GM23338 (cell line): ENCODE measurements at places on chromosomes 6 and 20. TPM values are rescaled to one million over a fixed set of nuclear protein-coding genes. Genes with fewer than 3 reads are reported as not detected.

DNA sequence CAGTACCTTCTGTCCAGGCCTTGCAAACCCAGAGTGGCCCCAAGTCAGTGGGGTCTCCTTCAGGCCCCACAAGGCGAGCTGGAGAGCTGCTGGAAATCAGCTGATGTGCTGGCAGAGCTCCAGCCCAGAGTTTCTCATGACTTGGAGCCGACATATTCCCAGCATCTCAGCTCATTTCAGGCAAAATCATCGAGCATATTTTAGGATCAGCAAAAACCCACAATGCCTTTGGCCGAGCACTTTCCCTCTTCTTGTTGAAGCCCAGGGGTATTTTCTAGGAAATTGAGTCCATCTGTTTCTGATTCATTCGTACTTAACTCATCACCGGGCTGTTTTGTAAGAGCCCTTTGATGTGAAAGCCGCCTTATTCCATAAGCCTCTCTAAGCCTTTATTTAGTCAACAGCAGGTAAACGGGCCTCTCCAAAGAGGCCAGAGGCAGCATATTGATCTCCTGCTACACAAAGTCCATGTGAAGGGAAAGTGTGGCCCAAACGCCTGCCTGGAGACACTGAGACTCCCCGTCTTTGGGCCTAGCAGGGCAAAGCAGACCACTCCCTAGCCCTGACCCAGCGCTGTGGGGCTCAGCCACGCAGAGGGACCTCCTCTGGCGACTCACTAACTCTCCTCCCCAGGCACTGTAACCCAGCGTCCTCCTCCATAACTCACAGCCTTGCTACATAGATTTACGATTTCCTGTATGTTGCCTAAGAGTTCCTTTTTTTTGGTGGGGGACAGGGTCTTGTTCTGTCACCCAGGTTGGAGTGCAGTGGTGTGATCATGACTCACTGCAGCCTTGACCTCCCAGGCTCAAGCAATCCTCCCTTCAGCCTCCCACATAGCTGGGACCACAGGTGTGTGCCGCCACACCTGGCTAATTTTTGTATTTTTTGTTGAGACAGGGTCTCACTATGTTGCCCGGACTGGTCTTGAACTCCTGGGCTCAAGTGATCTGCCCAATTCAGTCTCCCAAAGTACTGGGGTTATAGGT, 12.1 kb upstream of the C20orf203 start:
- no peak for DNase-seq

DNA sequence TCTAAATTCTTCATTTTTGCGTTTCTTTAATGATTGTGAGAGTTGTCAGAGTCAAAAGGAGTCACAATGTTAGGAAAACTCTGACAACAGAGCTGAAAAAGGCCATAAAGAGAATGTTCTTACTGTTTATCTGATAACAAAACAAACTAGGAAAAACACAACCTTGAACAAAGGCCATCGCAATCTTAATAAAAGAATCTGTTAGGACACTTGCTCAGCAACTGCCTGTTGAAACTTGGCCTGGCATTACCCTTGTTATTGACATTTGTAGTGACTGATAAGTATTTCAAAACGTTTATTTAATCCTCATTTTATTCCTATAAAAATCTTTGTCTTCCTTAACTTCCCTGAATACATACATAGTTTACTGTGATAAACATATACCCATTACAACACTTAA, 15.7 kb downstream of the GSTA1 start:
- DNase-seq = no peak

Gene SLC12A5
- 0.35 and 3.5 TPM in 2 replicates for total RNA-seq

Gene CGA
- total RNA-seq = not detected in 2 replicates

DNA sequence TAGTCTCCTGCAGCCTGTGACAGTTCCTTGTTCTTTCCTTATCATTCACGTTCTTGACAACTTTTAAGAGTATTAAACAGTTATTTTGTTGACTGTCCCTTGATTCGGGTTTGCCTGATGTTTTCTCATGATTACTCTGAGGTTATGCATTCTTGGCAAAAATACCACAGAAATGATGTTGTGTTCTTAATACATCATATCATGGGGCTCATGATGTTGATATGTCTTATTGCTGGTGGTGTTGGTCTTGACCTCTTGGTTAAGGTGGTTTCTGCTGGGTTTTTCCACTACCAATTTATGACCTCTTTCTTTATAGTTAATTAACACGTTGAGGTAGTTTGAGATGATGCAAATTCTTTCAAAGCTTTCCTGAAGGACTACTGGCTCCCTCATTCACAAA, 59.1 kb downstream of the ZHX3 start:
- no peak for DNase-seq

DNA sequence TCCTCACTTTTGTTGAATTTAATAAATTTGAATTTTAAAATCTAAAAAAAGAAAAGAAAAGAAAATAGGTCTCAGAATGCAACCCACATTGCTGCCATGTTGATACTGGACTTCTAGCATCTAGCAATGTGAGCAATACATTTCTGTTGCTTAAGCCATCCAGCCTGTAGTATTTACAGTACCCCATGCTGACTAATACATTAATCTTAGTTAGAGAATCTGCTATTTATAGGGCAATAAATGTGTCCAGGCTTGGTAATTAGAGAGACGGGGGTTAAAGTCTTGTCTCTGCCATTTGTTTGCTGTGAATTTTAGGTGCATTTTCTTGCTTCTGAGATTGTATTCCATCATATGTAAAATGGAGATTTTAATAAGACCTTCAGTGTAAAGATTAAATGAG, 471.3 kb downstream of the DHX35 start:
- DNase-seq = no peak

Gene TCEA2
- 15.0 and 21.0 TPM in 2 replicates for total RNA-seq

Gene PROKR2
- 2.1 and 5.9 TPM in 2 replicates for total RNA-seq

GRCh38 chr20:31968291-31969126, 558 bp downstream of the XKR7 start:
- DNase-seq = peak; percentile 97

- DNase-seq = no peak
These were observed 184.2 kb upstream of the MAN1A1 start for GRCh38 chr6:119533603-119534279.

DNA sequence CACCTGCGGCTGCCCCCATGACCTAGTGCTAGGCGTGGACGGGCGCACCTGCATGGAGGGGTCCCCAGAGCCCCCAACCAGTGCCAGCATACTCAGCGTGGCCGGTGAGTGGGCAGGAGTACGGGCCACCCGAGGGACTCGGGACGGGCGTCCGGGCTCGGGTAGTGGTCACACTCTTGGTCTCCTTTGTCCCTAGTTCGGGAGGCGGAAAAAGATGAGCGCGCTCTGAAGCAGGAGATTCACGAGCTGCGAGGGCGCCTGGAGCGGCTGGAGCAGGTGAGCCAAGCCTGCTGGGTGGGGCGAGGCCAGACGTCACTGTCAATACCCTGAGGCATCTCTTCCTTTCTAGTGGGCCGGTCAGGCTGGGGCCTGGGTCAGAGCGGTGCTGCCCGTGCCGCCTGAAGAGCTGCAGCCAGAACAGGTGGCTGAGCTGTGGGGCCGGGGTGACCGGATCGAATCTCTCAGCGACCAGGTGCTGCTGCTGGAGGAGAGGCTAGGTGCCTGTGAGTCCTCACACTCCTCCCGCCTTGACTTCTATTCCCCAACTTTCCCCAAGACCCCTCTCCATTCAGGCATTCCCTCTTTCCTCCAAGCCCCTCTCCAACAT, 2.9 kb downstream of the EGFL8 start:
- DNase-seq = peak; percentile 75

DNA sequence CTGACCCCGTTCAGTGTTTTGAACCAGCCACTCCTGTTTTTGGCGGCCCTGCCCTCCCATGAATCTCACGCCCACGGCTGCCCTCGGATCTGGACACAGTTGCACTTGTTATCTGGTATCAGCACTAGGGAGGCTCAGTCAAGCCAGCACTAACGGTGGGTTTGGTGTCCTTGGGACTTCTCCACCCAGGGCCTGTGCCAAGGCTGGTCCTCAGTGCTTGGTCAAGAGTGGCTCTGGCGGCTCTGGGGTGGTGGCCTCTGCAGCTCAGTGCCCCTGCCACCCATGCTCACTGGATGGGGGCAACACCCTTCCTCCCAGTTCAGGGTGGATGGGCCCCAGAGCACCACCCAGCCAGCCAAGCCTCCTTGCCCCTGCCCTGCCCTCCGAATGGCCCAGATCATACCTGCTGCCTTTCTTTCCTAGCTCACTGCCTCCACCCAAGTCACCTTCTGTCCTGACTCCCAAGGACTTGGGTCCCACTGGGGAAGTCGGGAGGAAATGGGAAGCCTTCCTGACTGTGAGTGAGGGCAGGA, 54.7 kb downstream of the SSR1 start:
- DNase-seq = no peak

- DNase-seq = peak; percentile 63
These were observed 75.2 kb downstream of the PRL start for GRCh38 chr6:22221630-22222029.

DNA sequence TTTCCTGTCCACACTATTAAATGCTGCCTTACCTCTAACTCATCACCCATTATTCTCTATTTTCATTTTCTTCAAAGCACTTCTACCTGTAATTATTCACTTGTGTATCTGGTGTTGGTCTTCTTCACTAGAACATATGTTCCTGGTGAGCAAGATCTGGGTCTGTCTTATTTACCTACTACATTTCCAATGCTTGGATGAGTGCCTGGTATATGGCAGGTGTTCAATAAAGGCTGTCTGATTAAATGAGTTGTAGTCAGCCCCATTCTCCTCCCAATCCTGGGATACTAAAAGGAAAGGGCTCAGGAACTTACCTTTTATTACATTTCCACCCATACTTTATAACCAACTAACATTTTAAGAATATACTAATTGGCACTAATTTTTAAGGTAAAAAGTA, 61.0 kb downstream of the CEP162 start:
- no peak for DNase-seq

DNA sequence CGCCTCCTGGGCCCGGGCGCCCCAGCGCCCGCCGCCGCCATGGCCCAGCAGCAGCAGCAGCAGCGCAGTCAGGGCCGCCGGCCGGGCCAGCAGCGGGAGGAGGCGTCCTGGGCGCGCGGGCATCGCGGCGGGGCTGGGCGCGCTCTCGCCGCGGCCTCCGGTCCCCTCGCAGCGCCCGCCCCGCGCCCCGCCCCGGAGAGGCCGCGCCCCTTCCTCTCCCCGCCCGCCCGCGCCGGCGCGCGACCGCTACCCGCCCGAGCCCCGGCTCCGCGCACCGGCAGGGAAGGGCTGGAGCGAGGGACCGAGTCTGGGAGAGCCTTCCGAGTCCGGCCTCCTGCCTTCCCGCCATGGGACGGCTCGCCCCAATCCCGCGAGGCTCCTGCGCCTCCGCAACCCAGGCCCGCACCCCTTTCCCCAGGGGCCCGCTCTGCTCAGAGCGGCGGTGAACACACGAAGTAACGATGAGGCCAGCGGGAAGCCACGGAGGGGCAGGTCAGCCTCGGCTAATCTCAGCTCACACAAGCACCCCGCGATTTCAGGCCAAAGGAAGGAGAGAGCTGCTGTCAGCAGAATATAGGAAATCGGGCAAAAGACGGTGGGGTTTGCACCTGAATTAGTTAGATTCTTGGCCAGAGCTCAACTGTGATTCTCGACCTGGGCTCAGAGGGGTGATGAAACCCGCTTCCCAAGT, at the start of gene TXNDC5:
Gene TXNDC5 (minus strand): TSS at position 135 of the 691 bp plus-strand sequence. CDS start 12 bp downstream, at position 123.
- DNase-seq = peak; percentile 82

Gene C20orf141
- not detected in 2 replicates for total RNA-seq
